ENCODE measurements at places on chromosomes 12 and 14.
A peak's percentile ranks its signal among the peaks of the same experiment; 100 is the strongest.

GRCh38 chr14:33682760-33683159 lies 268.1 kb downstream of the EGLN3 start:
- no peak for DNase-seq

DNA sequence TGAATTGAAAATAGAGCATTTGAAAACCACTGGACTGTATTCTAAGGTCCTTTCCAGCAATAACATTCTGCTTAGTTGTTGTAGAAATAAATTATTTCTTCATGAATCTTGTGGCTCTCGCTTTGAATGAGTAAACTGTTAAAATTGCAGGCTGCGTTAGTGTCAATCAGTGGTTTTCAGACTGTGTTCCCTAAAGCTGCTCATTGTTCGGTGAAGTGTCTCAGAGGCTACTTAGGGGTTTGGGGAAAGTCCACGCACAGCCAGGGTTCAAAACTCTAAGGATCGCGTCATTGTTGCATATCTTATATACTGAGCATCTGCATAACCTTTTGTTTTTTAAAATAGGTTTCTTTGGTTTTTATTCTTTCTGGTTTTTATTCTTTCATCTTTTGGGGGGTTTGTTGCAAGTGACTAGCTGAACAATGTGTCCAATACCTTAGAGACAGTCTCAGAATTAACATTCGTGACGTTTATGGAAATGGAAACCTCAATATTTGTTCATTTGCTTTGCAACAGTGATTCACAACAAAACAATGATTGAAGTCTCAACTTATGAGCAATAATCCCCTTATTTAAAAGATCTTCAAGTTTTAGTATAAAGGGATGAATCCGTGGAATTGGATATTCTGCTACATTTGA lies 108.1 kb downstream of the TTLL5 start:
- no peak for DNase-seq

- no peak for DNase-seq
These were observed 202.7 kb downstream of the RASSF9 start for GRCh38 chr12:85633491-85633890.

DNA sequence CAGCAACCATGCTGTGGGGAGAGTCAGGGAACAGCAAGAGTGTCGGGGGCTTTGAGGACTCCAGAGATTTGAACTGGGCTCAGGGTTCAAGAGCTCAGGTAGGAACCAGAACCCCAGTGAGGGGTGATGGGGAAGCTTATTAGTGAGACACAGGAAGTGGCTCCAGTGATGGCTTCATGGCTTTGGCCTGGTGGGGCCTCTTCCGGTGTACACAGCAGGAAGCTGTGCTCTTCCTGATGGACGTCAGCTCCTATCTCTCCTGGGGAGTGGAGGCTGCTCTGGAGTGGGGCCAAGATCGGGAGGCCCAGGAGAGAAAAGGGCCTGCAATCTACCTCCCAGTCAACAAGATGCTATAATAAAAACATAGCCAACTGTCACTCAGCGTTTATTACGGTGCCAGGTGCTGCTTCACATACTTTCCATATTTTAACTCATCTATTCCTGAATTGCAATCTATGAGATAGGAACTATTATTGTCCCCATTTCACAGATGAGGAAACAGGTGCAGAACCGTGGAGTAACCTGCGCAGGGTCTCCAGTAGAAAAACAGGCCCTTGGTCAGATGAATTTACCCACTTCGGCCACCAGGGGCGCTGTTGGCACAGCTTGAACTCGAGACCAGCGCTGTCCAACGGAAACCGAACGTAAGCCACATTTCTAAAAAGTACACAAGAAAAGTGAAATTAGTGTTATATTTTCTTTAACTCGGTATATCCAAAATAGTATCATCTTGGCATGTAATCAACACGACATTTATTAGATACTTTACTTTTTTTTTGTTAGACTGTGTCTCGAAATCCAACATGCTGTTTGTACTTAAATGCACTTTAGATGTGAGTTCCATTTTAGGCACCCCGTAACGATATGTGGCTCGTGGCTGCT lies 63.6 kb upstream of the DLK1 start:
- DNase-seq, result no peak

DNA sequence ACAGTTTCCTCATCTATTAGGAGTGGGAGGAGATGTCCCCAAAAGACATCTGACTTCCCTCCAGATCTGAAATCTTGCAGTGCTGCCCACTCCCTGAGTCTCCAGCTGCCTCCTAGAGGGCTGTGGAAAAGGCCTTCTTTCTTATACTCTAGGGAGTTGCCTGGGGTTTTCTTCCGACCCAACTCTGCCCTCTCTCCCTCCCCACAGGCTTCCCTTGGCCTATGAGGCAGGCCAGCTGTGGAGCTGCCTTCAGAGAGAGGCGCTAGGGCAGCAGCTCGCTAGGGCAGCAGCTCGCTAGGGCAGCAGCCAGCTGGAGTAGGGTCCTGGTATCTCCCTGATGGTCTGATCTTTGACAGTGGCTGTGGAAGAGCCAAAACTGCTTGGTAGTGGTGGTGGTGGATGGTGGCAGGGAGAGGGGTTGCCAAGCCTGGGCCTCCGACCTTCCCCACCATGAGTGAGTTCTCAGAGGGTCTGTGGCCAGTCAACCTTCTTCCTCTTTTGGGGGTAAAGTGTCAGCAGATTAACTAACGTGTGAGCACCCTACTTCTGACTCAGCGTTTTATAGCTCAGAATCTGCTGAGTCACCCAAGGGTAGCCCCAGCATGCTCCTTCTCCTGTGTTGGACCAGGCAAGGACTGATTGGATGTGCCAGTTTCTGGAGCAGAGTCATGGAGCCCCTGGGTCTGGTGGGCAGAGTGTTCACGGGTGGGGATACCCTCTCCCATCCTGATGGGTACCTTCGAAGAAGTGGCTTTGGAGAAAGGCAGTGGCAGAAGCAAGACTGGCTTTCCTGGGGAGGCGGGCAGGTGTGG lies 2.3 kb downstream of the SLC48A1 start:
- no peak for DNase-seq

- DNase-seq, result no peak
These were observed 36.3 kb upstream of the STK38L start for GRCh38 chr12:27207615-27208413.

GRCh38 chr14:31977001-31977556 lies 100.0 kb upstream of the ARHGAP5 start:
- no peak for DNase-seq

DNA sequence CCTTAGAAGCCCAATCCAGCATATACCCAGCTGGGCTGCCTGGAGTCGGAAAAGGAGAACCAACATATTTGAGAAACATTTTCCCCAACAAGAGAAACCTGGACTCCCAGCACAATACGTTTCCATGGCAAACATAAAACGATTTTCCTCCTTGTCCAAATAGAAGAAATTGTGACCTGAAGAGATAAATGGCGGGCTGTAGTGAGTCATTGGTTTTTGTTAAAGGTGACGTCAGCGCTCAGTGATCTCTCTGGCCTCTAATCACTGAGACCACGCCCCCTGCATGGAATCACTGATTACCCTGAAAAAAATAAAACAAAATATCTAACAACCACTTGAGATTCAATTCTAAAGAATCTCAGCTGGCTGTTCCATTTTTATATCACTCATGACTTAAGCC lies 6.0 kb downstream of the CCDC60 start:
- DNase-seq, result no peak

DNA sequence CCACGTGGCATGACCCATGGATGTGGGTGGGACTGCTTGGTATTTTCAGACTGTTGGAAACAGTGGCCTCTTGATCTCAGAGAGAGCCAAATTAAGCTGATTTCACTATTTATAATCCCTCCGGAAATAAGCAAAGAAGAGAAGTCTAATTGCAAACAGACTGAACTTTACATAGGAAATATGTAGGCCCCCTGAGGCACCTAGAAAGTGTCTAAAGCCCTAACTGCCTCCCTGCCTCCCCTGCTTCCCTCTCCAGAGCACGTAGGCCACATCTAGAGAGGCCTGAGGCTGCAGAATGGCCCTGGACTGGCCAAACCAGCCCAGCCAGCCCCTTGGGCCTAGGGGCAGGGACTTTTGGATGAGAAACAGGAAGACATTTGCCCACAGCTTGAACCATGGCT lies 123.8 kb downstream of the ZFP36L1 start:
- no peak for DNase-seq

- no peak for DNase-seq
These were observed 1.2 kb downstream of the USP30 start for GRCh38 chr12:109053382-109054123.

GRCh38 chr14:64504897-64505794 lies 576 bp downstream of the ZBTB1 start:
- peak; percentile 52 for DNase-seq

DNA sequence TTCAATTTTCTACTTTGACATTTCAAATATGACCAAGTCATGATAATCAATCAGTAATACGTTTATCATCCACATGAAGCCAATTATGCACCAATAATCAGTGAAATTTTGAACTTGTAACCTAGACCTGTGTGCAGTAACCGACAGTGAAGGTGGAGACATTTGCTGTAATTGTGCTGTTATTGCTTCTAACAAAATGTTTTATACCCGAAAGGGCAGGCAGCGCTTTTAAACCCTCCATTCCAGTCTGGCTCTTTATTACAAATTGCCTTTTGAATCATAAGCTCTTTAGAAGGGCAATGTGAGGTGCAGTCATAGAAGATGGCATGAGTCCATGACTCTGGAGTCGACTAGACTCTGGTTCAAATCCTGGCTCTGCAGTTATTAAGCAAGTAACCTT lies 135.7 kb downstream of the GXYLT1 start:
- DNase-seq, result no peak

DNA sequence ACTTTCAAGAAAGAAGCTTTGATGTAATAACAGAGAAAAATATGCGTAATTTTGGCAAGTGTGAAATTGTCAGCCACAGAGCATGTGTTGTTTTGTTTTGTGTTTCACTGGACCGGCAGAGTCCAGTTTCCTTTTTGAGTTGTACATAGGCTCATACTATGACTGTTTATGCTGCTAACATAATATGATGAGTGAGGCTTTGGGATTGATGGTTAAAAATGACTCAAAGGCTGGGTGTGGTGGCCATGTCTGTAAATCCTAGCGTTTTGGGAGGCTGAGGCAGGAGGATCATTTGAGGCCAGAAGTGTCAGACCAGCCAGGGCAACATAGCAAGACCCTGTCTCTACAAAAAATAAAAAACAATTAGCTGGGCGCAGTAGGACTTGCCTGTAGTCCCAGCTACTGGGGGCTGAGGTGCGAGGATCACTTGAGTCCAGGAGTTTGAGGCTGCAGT lies 487.9 kb downstream of the PCNX1 start:
- DNase-seq, result no peak

DNA sequence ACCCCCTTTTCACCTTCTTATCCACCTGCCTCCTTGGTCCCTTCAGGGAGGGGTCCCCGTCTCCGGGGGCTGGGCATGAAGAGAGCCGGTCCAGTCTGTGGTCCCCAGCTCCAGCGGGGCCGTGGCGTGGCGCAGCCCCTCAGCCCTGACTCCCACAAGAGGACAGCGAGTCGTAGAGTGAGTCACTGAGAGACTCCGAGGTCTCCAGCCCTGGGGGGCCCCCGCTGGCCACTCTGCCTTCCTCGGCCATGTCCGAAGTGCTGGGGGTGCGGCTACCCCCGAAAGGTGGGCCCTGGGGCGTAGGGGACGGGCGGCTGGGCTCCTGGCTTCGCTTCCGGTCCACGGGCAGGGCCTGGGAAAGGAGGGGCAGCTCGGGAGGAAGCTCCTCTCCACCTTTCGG lies 36.5 kb downstream of the NCKAP5L start:
- DNase-seq, result no peak

DNA sequence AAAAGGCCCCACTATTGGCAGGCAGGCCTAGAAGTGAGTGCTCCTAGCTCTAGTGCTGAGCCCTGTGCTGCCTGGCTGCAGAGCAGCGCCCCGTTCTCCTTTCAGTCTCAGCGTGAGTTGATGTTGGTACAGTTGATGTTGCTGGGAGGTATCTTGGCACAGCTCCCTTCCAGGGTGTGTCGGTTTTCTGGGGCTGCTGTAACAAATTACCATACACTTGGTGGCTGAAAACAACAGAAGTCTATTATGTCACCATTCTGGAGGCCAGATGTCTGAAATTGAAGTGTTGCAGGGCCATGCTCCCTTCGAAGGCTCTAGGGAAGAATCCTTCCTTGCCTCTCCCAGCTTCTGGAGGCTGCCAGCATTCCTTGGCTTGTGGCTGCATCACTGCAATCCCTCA lies 151.4 kb downstream of the TSPAN9 start:
- DNase-seq, result no peak

GRCh38 chr12:45329238-45329637 lies 113.3 kb downstream of the ANO6 start:
- DNase-seq, result no peak

DNA sequence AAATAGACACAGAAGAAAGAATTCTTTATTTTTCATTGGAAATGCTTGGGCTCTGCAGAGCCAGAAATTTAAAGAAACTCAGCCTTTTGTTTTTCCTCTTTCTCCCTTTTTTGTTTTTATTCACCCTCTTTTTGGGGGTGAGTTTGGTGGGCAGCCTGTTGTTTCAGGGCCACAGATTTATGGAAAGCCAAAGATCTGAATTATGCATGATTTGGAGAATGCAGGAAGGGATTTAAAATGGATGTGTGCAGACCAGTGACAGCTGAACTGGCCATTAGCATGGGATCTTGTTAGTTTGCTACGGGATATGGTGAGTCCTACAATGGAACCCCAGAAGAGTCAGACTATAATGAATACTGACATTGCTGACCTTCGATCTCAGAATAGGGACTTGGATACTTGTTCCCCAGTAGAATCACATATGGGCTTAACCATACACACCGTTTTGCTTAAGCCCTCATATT lies 7.7 kb upstream of the ATXN2 start:
- no peak for DNase-seq

- no peak for DNase-seq
These were observed 181.8 kb downstream of the PAX9 start for GRCh38 chr14:36843410-36843809.

DNA sequence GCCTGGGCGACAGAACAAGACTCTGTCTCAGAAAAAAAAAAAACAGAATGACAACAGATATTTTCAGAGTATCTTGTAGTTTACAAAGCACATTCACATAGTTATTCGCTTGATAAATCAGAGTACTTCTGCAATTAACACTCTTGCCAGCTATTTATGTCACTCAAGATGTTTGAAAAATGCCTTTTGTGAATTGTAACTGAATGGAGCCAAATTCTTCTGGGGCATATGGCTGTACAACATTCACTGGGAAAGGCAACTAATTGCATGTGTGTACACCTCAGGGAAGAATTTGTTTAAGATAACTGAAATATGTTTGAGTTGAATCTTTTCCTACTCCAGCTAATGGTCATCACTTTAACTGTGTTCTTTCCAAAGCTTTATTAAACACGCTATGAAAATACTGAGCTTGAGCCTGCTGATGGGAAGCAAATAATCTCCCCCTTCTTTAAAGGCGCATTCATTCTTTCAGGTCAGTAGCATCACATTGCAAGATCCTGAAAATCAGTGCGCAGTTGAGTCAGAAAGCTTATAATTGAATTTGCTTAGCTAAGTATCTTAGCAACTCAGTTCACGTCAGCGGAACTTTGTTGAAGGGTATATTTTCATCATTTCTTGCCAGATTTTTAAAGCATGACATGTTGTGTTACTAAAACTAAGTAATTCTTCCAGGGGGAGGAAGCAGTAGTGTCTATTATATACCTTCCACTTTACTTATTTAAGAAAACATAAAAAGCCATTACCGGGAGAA lies 66.6 kb downstream of the SINHCAF start:
- DNase-seq, result no peak

Data from GM12892 (cell line).